ENCODE measurements at places on chromosomes 7 and 10. TPM values are rescaled to one million over a fixed set of nuclear protein-coding genes. Genes with fewer than 3 reads are reported as not detected.

GRCh38 chr10:114664127-114664526, 6.1 kb upstream of the ABLIM1 start:
- H3K4me3 ChIP-seq, result no peak overlapping the region
- no peaks in the 10 kb centered on the region for H3K36me3 ChIP-seq
- DNase-seq, result no peak
- no peaks in the 10 kb centered on the region for H3K27me3 ChIP-seq
- peak overlapping the region; percentile 58 for H3K27ac ChIP-seq

- no peak overlapping the region for H3K27ac ChIP-seq
- H3K27me3 ChIP-seq, result no peaks in the 10 kb centered on the region
- no peaks in the 10 kb centered on the region for H3K36me3 ChIP-seq
- no peaks in the 10 kb centered on the region for H3K4me1 ChIP-seq
- no peak overlapping the region for H3K4me3 ChIP-seq
Measured at GRCh38 chr7:46554688-46555422, 633.8 kb upstream of the IGFBP3 start.

- peaks cover 28% of the 10 kb centered on the region for H3K4me1 ChIP-seq
- H3K27me3 ChIP-seq, result no peaks in the 10 kb centered on the region
- H3K36me3 ChIP-seq, result peaks cover 12% of the 10 kb centered on the region
- H3K4me3 ChIP-seq, result no peak overlapping the region
- peak overlapping the region; percentile 52 for H3K27ac ChIP-seq
- no peak for DNase-seq
Measured at GRCh38 chr7:129875745-129876411, 76.9 kb downstream of the UBE2H start.

- H3K27me3 ChIP-seq, result no peaks in the 10 kb centered on the region
- no peaks in the 10 kb centered on the region for H3K36me3 ChIP-seq
- no peak for DNase-seq
- H3K4me1 ChIP-seq, result no peaks in the 10 kb centered on the region
- H3K4me3 ChIP-seq, result no peak overlapping the region
- no peak overlapping the region for H3K27ac ChIP-seq
Measured at GRCh38 chr10:87635498-87636312, 24.0 kb upstream of the PAPSS2 start.

- H3K27me3 ChIP-seq, result no peaks in the 10 kb centered on the region
- no peak overlapping the region for H3K4me3 ChIP-seq
- no peak for DNase-seq
- H3K36me3 ChIP-seq, result no peaks in the 10 kb centered on the region
- no peaks in the 10 kb centered on the region for H3K4me1 ChIP-seq
Measured at GRCh38 chr10:33235251-33235884, 99.1 kb downstream of the NRP1 start.

Gene ADCY1
- total RNA-seq, result 4.8 TPM

- no peaks in the 10 kb centered on the region for H3K4me1 ChIP-seq
- DNase-seq, result no peak
- H3K27me3 ChIP-seq, result no peaks in the 10 kb centered on the region
- no peaks in the 10 kb centered on the region for H3K36me3 ChIP-seq
- H3K27ac ChIP-seq, result no peak overlapping the region
- H3K4me3 ChIP-seq, result no peak overlapping the region
Measured at GRCh38 chr7:117997862-117998825, 124.9 kb upstream of the CTTNBP2 start.

Gene GALNT17
- 3.0 TPM for total RNA-seq

Gene GJD4
- total RNA-seq, result not detected

GRCh38 chr10:61683319-61683718, 20.6 kb downstream of the CABCOCO1 start:
- no peaks in the 10 kb centered on the region for H3K27me3 ChIP-seq
- H3K27ac ChIP-seq, result no peak overlapping the region
- no peaks in the 10 kb centered on the region for H3K4me1 ChIP-seq
- H3K36me3 ChIP-seq, result no peaks in the 10 kb centered on the region
